ENCODE measurements at places on chromosomes 5 and 9.

- DNase-seq, result peak; percentile 98
These were observed 21.4 kb upstream of the OTULINL start for GRCh38 chr5:14560091-14560595.

DNA sequence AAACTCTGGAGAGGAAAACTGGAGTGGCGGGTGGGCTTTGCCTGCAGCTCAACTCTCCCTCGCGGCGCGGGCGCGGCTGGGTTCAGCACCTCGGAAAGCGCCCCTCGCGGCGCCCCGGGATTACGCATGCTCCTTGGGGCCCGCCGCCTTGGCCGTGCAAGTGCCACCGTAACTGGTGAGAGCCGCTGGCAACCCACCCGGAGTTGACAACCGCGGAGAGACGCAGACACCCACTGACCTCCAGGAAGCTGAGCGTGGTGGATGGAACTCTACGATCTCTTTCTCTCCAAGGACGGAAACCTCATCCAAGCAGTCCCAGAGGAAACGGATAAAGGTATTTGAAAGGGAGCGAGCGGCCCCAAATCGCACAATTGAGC lies 194 bp upstream of the RXFP3 start:
- peak; percentile 17 for DNase-seq

- DNase-seq, result no peak
These were observed 29.6 kb upstream of the FCN2 start for GRCh38 chr9:134851020-134851419.

- DNase-seq, result no peak
These were observed 42.3 kb downstream of the ROR2 start for GRCh38 chr9:91907484-91908292.

DNA sequence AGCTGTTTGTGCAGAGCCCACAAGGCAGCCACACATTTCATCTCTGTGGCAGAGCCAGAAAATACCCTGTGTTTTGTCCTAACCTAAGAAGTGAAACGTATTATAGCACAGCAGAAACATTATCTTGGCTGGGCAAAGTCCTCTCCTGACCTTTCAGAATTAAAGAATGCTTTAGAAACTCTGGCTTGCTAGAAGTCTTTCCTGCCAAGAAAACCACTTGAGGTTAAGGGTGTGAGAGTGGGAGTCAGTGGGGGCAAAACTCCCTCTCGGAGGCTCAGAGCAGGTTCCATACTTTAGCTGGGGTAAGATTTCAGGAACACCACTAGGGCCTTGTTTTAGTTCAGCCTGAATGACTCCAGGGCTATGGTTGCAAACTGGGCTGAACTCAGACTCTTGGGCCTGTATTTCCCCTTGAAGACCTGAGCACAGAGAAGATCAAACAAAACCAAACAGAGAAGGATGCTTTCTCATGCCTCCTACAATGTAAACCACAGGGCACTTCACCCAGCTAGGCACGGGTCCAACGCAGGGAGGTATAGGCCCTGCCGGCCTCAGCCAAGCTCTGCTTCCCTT lies 48.0 kb downstream of the ZNF366 start:
- DNase-seq, result no peak

DNA sequence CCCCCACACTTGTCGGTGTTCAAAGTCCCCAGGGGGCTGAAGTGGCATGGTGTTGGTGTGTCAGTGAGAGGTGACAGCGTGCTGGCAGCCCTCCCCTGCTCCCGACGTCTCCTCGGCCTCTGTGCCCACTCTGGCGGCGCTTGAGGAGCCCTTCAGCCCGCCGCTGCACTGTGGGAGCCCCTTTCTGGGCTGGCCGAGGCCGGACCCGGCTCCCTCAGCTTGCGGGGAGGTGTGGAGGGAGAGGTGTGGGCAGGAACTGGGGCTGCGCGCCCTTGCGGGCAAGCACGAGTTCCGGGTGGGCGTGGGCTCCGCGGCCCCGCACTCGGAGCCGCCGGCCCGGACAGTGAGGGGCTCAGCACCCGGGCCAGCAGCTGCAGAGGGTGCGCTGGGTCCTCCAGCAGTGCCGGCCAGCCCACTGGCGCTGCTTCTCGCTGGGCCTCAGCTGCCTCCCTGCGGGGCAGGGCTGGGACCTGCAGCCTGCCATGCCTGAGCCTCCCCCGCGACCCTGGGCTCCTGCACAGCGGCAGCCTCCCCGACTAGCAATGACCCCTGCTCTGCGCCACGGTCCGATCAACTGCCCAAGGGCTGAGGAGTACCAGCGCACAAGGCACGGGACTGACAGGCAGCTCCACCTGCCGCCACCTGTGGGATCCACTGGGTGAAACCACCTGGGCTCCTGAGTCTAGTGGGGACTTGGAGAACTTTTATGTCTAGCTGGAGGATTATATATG lies 224.1 kb upstream of the RIOK2 start:
- no peak for DNase-seq

DNA sequence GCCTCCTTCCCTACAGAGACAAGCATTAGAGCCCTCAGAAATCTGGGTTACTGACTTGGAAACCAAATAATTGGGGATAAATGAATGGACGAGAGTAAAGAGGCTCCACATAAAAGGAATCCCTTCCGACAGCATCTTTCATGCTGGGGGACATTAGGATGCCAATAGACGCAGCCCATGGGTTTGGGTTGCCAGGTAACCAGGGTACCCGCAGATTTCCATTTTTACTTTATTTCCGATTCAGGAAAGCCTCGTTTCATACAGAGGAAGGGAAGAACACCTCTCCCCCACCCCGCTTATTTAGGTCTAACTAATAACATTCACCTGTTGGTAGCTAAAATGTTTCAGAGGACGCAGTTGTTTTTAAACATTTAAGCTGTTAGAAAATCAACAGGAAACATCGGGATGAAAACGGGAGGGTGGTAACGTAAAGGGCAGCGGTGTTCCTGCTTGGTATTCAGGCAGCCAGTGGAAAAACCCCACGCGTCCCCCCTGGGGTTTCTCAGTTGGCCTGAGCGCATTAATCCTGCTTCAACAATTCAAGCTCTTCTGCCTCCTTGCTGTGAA lies 179.5 kb downstream of the YTHDC2 start:
- DNase-seq, result no peak

DNA sequence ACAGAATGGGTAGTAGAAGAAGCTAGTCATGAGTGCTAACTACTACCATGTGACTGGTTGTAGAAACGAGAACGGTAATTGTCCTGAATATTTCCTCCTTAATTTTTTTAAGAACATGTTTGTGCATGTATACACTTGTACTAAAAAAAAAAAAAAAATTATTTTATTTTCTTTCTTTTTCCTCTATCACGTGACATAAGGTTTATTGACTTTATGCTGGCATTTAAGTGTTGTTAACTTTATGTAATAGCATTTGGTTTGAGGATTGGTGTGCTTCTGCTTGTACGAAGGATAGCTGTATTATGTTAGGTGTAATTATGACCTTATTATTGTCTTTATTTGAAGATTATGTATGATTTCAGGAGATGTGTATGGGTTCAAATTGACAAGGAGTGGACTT lies 349.1 kb upstream of the PTPRD start:
- no peak for DNase-seq

DNA sequence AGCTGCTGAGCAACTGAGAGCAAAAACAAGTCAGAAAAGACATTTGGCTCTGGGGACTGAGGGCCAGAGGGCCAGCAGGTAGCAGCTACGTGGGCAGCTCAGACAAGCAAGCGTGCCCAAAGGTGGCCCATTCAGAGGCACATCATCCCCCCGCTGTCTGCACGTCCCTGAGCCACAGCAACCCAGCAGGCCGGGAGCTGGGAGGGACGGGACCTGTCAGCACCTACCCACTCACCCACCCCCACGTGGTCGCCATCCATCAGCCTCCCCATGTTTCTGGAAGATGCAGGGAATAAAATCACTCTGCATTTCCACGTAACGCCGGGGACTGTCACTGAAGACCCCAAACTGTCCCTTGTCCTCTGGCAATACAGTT lies 167.8 kb downstream of the COL23A1 start:
- no peak for DNase-seq

Data from NCI-H510A treated with DMSO at 0.1 percent for 48 hours (cell line).